ENCODE measurements at places on chromosomes 4 and X.
A peak's percentile ranks its signal among the peaks of the same experiment; 100 is the strongest.

DNA sequence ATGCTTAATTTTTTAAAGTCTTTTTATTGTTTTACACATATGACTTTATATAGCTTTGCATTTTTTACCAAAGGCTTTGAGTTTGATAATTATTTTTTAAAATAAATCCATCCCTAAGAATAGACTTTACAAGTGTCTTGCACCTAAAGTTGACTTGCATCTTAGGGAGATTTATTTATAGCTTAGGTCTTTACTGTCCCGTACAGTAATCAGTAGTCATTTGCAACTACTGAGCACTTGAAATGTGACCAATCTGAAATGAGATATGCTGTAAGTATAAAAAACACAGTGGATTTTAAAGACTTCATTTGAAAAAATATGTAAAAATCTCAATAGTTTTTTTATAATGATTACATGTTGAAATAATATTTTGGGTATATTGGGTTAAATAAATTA, 19.2 kb downstream of the TBC1D1 start:
- DNase-seq: no peak

DNA sequence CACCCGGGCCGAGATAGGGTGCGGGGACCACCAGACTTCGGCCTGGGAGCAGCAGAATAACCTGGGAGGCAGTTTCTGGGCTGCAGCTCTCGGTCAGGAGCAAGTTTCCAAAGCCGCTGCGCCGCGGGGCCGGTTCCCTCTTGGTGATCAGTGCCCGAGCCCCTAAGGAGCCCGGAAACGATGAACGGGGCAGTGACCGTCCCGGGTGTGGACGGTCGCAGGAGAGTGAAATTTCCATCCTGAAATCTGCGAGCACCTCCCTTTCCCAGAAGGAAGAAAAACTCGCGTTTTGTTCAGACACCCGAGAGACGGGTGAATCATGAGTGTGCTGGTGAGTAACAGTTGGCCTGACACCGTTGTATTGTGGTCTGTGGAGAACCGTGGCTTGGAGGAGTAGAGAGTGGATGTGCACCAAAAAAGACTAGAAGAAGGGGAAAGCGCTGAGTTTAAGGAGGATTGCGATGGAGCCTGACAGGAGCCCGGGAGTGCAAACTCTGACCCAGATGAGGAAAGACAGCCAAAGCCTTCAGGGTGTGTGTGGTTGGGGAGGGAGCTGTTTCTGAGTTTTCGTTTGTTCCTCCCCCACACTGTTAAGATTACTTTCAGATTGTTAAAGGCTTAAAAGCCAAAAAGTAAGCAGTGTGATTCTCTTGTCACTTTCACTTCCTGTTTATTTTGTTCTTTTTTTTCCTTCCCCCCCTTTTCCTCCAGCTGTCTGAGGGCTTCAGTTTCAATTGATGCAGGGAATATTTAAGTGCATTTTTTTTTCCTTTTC, 828 bp downstream of the MCUB start:
- peak; percentile 64 for DNase-seq

DNA sequence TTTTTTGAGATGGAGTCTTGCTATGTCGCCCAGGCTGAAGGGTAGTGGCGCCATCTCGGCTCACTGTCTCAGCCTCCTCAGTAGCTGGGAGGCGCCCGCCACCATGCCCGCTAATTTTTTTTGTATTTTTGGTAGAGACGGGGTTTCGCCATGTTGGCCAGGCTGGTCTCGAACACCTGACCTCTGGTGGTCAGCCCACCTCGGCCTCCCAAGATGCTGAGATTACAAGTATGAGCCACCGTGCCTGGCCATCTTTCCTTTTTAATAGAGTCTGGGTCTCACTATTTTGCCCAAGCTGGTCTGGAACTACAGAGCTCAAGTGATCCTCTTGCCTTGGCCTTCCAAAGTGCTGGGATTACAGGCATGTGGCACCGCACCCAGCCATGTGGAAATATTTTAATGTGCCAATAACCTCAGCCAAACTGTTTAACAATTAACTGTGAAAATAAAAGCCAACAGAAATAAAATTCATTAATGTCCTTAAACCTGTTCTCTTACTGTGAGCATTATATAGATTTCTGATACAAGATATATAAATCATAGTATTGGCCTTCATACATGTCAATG, 16.3 kb downstream of the PDS5A start:
- no peak for DNase-seq

DNA sequence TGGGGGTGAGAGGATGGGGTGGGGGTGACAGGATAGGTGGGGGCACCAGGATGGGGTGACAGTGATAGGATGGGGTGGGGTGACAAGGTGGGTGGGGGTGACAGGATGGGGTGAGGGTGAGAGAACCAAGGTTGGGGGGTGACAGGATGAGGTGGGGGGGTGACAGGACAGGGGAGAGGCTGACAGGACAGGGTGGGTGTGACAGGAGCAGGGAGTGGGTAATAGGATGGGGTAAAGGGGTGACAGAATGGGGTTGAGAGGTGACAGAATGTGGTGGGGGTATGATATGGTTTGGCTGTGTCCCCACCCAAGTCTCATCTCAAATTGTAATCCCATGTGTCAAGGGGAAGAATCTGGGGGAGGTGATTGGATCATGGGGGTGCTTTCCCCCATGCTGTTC, 26.0 kb downstream of the RNF212 start:
- no peak for DNase-seq

GRCh38 chr4:5824227-5824626, 68.7 kb downstream of the CRMP1 start:
- DNase-seq: no peak

DNA sequence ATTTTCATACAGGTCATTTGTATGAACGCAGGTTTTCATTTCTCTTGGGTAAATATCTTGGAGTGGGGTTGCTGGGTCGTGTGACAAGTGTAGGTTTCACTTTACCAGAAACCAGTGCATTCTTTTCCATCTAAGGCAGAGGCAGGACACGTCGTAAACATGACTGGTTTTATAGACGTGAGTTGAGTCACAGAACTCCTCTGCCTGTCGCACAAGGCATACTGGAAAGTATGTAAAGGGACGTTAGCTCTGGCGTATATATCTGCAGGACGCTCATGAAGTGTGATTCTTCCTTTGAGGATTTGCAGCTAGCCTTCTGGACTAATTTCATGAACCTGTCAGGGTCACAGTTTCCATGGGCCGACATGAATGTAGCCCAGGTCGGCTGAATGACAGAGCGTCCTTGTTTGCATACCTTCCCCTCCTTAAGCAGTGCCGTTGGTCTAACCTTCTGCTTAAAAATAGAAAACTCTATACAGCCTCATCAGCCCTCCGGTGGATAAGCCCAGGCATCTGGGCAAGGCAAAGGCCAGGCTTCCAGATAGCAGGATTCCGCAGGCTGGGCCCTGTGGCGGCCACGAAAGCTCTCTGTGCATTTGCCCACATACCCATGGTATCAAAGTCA, 106.0 kb downstream of the GPR143 start:
- DNase-seq: no peak

GRCh38 chr4:52704133-52704532, 45.0 kb upstream of the USP46 start:
- no peak for DNase-seq
